ENCODE measurements at places on chromosomes 2 and 18.

GRCh38 chr2:201235860-201236811 lies 24.2 kb upstream of the CASP8 start:
- DNase-seq, result peak; percentile 79

- DNase-seq, result no peak
Observed at GRCh38 chr2:220707261-220707660, 864.8 kb downstream of the EPHA4 start.

DNA sequence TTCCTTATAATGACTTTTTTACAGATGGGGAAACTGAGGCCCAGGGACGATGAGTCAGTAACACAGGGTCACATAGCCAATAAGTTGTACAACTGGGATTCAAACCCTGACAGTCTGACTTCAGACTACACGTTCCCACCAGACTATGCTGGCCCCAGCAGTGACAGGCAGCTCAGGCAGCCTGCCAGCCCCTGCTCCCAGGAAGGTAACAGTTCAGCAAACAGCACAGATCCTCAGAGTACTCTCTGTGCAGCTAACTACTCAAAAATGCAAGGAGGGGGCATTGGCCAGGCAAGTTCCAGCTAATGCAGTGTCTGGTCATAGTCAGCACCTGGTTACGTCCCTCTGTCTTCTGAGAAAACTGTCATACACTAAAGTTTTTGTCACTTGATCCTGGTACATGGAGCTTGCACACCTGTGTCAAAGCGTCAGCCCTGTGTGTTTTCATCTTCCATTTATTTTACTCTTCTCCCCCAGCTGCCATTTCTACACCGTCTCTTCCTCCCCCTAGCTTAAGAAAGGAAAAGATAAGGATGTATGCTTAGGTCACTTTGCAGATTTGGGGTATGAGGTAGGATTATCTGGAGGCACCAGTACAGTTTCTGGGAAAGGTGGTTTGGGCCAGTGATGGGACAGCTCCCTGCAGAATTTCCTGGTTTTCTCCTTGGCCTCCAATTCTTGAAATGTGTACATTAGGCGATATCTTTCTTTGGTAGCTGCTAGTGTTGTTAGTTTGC lies 4.5 kb downstream of the SMARCAL1 start:
- no peak for DNase-seq

GRCh38 chr2:72140621-72140960 lies 7.1 kb downstream of the CYP26B1 start:
- DNase-seq, result no peak

- no peak for DNase-seq
Observed at GRCh38 chr2:137205324-137205723, 440.0 kb downstream of the THSD7B start.

DNA sequence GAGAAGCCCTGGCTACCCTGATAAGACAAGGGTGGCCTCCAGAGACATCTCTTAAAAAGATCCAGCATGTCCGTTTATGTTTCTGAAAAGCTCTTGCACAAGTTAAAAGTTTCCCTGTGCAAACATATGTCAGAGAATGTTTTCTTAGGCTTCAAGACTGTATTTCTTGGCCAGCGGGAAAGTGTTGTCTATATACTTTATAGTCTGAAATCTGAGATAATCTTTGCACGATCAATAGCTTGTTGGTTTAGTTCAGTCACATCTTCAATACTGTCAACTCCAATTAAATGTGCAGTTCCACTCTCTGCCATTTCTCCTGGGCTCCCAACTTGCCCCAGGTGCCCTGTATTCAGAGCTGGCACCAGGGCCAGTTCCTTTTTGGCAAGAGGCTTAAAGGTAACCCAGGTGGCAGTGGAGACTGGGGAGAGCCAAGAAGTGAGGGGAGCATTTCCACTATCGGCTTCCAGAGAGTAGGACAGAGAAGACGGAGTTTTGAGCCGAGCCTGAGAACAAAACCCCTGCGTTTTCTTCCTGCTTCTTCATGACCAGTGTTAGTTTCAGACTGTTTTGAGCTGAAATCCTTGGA lies 64.4 kb downstream of the ACOXL start:
- no peak for DNase-seq

GRCh38 chr2:3294069-3294468 lies 83.5 kb downstream of the EIPR1 start:
- no peak for DNase-seq

DNA sequence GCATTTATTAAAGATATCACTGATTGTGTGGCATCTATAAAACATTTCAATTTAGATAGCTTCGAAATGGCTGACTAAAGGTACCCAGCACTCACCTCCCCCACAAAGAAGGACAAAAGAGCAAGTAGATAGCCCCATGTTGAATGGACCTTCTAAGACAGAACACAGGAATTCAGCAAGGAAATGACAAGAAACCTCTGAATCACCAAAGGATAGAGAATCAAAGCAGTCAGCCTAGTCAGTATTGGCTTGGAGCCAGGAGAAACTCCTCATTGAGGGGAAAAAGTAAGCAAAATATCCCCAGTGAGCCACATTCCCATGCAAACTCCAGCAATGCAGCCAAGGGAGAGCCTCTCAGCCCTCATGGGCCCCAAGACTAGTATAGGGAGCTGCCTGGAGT lies 113.7 kb downstream of the BARD1 start:
- DNase-seq, result no peak

- DNase-seq, result no peak
Observed at GRCh38 chr2:25219621-25220020, 51.2 kb upstream of the POMC start.

DNA sequence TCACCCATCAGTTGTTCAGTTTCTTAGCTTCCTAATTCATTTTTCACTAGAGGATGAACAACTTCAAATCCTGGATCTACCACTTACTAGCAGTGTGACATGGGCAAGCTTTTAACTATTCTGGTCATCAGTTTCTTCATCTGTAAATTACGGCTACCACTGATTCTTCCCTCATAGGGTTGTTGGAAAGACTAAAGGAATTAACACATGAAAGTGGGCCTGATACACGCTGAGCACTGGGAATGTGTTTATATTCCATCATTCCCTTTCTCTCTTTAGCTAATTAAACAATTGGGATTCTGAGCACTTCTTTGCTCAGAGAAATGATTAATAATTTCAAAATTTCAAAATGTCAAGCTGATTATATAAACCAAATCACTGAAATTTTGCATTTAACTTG lies 862.3 kb upstream of the GCFC2 start:
- DNase-seq, result no peak

GRCh38 chr2:67295406-67295805 lies 101.7 kb upstream of the ETAA1 start:
- no peak for DNase-seq

- DNase-seq, result no peak
Observed at GRCh38 chr18:72456802-72457201, 87.3 kb downstream of the CBLN2 start.

DNA sequence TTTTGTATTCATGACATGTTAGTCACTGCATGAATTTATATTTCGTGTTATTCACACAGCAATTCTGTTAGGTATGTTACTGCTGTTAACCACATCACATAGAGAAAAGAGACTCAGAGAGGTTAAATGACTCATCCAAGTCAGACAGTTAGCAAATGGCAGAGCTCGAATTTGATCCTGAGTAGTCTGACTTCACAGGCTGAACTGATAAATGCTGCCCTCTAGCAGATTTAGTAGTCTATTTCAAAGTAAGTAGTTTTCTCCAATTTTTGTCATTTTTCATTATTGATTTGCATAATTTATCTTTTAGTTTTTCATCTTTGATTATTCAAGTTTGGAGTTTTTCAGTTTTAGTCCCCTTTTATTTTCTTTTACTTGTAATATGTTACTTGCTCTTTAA lies 58.3 kb downstream of the WDR7 start:
- peak; percentile 67 for DNase-seq

- no peak for DNase-seq
Observed at GRCh38 chr18:62631173-62631572, 84.2 kb upstream of the PHLPP1 start.

- no peak for DNase-seq
Observed at GRCh38 chr18:31091350-31091749, 10.9 kb downstream of the DSC2 start.

GRCh38 chr2:10016802-10017258 lies 26.5 kb upstream of the KLF11 start:
- DNase-seq, result no peak

DNA sequence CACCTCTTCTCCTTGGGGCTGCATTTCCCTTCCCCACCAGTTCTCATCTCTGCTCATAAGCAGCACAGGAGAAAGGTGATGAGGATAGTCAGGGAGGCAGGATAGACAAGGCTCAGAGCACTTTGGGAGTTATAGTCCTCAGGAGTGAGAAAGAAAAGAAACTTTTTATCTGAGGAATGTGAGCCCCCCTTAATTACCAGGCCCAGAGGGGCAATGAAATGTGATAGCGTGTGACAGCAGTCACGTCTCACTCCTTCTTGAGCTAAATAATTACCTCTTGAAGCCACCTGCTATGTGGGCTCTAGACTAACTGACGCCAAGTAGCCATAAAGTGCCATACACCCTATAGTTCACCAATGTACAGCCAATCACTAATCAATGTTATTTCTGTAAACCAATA lies 105.8 kb downstream of the SPP2 start:
- DNase-seq, result no peak

GRCh38 chr2:132937629-132938028 lies 267.6 kb upstream of the LYPD1 start:
- no peak for DNase-seq

GRCh38 chr18:9792565-9793245 lies 84.6 kb downstream of the RAB31 start:
- peak; percentile 25 for DNase-seq

- no peak for DNase-seq
Observed at GRCh38 chr2:36672199-36672598, 24.3 kb upstream of the VIT start.

- no peak for DNase-seq
Observed at GRCh38 chr2:211144078-211144477, 587.7 kb downstream of the CPS1 start.

- DNase-seq, result no peak
Observed at GRCh38 chr2:27647289-27647688, 16.1 kb downstream of the SUPT7L start.

DNA sequence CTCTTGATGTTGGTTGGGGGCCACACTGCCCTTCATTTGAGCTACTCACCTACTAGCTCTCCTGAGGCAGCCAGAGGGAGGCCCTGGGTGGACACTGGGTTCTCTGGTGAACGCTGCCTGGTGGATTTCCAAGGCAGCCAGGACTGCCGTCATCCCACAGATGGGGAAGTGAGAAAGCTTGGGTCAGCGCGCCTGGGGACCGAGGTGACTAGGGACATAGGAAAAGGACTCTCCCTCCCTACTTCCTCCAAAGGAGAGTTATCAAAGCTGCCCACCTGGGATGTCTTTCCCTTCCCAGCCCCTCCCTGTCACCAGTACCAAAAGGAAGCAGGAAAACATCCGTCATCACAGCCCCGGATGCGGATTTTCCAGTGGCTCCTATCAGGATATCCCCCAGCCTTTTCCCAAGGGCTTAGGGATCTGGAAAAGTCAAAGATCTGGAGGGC lies 3.8 kb upstream of the SEMA4C start:
- no peak for DNase-seq

DNA sequence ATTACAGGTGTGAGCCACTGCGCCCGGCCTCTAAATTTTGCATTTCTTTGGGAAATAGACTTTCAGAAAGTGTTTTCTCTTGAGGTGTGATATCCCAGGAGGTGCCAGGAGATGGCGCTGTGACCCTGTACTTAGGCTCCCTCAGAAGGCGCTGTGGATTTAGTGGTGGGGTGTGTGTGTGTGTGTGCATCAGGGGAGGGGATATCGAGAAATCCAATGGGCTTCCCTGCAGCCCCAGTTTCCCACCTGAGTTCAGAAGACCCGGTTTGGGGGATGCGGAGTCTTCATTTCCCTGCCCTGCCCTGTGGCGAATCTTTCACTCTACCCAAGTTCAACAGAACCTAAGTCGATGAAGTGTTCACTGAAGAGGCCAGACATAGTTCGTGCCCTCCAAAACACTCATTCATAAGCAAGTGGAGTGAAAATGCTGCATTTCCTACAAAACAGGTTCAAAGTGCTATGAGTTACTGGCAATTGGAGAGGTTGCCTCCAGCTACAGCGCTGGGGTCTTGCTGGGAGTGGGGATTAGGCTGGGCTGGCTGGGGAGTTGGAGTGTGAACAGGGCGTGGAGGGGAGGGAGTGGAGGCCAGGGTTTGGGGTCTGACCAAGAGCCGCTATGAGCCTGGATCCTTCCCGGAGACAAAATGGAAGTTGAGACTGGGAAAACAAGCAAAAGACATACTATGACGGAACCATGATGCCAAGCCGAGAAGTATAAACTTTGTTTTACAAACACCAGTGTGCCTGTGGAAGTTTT lies 6.5 kb upstream of the WNT6 start:
- peak; percentile 53 for DNase-seq

- no peak for DNase-seq
Observed at GRCh38 chr2:213678437-213679218, 394.4 kb downstream of the SPAG16 start.

DNA sequence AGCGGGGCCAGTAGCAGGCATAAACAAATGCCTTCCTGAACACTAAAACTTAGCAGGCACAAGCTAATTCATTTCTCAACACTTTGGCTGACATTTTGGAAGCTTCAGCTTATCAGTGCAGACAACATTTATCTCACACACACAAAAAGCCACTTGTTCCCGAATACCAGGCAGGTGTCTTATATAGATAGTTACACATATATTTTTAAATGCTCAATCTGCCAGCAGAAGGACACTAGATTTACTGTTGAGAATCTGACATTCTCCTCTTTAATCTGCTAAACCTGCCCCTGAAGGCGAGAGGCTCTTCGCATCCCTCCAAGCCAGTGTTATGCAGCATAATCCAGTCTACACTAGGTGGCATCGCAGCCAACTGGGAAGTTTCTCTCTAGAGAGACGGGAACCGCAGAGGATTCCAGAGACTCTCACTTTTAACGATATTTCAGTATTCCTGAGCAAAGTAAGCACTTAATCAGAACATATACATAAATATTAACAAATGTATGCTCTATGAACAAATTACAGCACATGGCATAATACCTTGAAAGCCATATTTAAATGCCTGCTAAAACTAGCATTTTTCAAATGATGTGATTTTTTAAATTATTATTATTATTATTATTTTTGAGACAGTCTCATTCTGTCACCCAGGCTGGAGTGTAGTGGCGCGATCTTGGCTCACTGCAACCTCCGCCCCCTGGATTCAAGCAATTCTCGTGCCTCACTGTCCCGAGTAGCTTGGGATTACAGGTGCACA lies 90.2 kb upstream of the SCG2 start:
- no peak for DNase-seq

GRCh38 chr2:113174376-113174750 lies 592 bp downstream of the PSD4 start:
- no peak for DNase-seq

- no peak for DNase-seq
Observed at GRCh38 chr2:54084600-54084999, 30.8 kb upstream of the ACYP2 start.

DNA sequence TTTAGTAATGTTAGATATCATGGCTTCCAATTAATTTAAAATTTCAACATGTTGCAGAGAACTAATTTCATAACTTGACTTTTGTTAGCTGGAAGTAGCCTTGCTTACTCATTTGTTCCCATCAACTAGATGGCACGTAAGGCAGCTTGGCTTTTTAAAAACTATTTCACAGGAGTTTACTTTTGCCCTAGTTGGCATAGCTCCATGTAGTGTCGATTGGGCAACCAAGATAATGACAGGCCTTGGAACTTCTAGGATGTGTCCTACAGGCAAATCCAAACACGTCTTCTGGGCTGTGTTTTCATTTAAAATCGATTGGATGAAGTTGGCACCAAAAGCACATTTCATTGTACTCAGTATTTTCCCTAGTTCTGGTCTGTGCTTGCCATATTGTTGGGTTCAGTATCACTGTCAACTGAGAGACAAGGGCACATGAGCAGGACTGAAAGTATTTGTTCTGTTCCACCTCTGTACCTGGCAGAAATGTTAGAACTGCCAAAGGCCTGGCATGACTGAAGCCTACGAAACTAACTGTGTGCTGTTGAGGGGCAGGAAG lies 29.4 kb downstream of the HADHB start:
- no peak for DNase-seq
